ENCODE measurements at places on chromosomes 13 and 19. TPM values are rescaled to one million over a fixed set of nuclear protein-coding genes. Genes with fewer than 3 reads are reported as not detected.
A peak's percentile ranks its signal among the peaks of the same experiment; 100 is the strongest.

- H3K27me3 ChIP-seq = peaks cover 2% of the 10 kb centered on the region
- H3K27ac ChIP-seq = no peak overlapping the region
- peak; percentile 5 for DNase-seq
These were observed 51.0 kb upstream of the PDX1 start for GRCh38 chr13:27868641-27869435.

- H3K27ac ChIP-seq = no peak overlapping the region
- no peak overlapping the region for H3K4me3 ChIP-seq
- H3K36me3 ChIP-seq = no peaks in the 10 kb centered on the region
- H3K27me3 ChIP-seq = no peaks in the 10 kb centered on the region
- H3K4me1 ChIP-seq = no peaks in the 10 kb centered on the region
- DNase-seq = no peak
These were observed 13.0 kb downstream of the OR7A5 start for GRCh38 chr19:14821937-14822336.

The SYT3 gene
- total RNA-seq = not detected

- H3K27me3 ChIP-seq = no peaks in the 10 kb centered on the region
- H3K36me3 ChIP-seq = no peaks in the 10 kb centered on the region
- H3K4me3 ChIP-seq = no peak overlapping the region
- H3K4me1 ChIP-seq = no peaks in the 10 kb centered on the region
- H3K27ac ChIP-seq = no peak overlapping the region
These were observed 13.5 kb upstream of the VWA8 start for GRCh38 chr13:41974262-41974900.

- peak; percentile 86 for DNase-seq
- H3K4me3 ChIP-seq = no peak overlapping the region
- peaks cover 2% of the 10 kb centered on the region for H3K4me1 ChIP-seq
These were observed 390.5 kb upstream of the PCDH9 start for GRCh38 chr13:67620665-67621064.
